ENCODE measurements at places on chromosomes 6 and 20.
A peak's percentile ranks its signal among the peaks of the same experiment; 100 is the strongest.

GRCh38 chr6:118710616-118711015, 59.2 kb upstream of the CEP85L start:
- no peak for DNase-seq

- DNase-seq = no peak
These were observed 250.0 kb downstream of the EPM2A start for GRCh38 chr6:145485288-145485687.

DNA sequence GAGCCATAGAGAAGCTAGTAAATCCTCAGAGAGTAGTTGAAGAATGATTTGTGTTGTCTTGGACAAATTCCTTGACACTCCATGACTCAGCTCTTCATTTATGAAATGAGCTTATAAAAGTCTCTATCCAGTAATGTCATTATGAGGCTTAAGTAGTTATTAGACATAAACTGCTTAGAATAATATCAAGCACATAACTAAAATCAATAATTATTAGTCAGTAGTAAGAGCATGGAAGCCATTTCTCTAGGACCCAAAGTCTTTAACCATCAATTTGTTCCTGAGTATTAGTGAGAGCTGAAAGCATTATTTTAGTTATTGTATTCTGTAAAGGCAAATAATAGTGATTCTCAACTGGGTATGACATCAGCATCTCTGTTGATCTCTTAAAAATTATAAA, 1140.2 kb downstream of the HACE1 start:
- no peak for DNase-seq

DNA sequence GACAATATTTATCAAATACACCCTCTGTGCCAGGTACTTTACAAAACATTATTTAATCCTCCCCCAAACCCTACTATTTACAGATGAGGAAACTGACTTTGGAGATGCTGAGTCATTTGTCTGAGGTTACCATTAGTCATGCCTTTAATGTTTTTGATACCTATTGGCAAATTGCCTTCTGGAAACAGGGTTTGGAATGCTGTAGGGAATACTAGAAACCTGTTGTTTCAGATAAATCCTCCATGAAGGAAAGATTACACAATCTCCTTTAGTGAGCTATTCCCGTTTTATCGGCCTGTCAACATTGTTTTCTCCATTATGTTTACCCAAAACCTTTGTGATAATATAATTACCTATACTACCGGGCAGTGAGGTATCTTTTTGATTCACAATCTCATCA, 93.6 kb upstream of the ADGRF1 start:
- no peak for DNase-seq

DNA sequence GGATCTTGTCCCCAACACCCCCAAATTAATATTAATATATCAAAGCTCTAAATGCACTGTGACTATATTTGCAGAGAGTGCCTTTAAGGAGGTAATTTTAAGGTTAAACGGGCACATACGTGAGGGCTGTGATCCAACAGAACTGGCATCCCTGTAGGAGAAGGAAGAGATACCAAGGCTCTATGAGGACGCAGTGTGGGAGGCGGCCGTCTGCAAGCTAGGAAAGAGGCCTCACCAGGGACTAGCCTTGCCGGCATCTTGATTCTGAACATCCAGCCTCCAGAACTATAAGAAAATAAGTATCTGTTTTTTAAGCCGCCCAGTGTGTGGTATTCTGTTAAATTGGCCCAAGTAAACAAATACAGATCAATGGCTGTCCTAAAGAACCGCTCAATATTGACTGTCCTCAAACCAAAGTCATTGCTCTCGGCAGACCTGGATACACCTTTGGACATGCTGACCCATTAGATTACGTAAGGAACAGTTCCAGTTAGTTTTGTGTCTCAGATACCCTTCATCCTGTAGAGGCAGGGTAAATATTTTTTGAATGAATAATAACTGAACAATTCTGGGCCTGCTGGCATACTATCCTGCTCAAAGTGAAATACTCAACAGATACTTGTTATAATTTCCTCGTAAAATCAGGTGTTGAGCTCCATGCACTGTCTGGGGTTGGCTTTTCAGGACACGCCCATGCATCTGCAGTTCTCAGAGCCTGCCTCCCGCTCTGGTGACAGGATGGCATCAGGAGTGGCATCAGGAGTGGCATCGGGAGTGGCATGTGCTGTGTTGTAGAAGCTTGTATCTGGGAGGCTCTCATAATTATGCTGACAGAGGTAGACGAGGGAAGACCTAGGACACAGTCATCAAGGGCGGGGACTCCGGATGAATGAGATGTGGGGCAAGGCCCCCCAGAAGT, 6.3 kb downstream of the PRR18 start:
- no peak for DNase-seq

DNA sequence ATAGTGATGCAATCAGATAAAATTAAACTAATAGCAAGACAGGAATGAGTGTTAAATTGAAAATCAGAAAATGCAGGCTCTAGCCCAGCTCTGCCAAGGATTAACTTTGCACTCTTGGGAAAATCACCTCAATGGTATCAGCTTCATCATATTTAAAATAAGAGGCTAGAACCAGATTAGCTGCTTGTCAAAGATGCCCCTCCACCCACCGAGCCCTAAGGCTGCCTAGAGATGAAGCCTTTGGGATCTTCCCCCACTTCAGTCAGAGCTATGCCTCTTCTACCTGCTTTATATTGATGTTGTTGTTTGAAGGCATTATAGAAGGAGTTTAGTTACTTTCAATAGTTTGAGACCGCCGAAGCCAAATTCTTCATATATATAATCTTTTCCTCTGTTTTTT, 47.4 kb downstream of the HDDC2 start:
- no peak for DNase-seq

- no peak for DNase-seq
These were observed 42.6 kb upstream of the PREP start for GRCh38 chr6:105445481-105445880.

- DNase-seq = no peak
These were observed 60.0 kb upstream of the PBOV1 start for GRCh38 chr6:138278326-138278725.

DNA sequence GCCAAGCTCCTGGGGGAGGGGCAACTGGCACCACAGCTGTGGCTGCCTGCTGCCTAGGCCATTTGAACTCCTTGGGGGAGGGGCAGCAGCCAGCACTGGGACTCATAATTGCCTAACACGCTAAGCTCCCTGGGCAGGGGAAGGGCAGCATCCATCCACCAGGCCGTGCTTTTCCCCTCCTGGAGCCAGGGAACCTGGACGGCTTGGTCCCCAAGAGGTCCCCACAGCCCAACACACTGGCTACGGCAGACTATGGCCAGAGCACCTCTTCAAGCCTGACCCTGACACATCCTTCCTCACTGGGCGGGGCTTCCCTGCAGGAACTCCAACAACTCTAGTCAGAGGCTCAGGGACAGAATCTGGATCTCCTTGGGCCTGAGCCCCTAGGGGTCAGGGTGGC, 269.4 kb downstream of the RNF144B start:
- DNase-seq = no peak

- no peak for DNase-seq
These were observed 4.9 kb upstream of the BEND6 start for GRCh38 chr6:56949925-56950495.

- DNase-seq = no peak
These were observed 304.7 kb upstream of the RGS17 start for GRCh38 chr6:153435787-153436186.

GRCh38 chr20:23456409-23456808, 3.7 kb upstream of the CST11 start:
- DNase-seq = no peak

GRCh38 chr6:125524356-125524755, 222.6 kb upstream of the HDDC2 start:
- no peak for DNase-seq

DNA sequence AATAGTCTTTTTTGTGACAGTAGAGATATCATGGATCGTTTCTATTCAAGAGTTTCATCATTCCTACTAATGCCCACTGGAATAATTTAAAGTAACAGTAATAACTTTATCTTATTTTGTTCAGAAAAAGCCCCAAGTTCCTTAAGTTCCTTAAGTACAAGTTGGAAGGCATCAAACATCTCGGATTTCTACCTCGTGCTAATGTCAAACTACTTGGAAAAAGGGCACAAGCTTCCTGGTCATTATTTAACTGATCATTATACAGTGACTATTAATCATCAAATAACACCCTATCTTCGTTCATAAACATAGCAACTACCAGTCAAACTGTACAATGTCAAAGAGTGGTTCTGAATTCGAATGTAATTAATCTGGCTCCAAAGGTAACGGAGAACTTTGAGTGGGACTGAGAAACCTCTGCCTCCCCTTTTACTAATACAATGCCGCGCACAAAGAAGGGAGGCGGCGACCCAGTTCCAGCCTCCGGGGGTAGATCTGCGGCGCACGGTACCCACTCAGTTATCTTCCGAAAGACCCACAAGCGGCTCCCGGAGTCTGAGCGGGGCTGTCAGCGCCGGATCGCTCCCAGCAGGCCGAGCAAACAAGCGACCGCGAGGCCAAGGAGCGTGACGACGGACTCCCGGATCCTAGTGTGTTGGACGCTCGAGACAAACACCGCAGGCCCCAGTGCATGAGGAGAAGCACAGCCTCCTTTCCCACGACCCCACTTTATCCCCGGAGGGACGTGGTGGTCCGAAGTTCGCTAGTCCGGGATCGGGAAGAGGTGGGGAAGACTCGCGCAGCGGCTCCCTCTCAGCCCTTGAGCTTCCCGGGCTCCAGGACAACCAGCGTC, 716 bp downstream of the SHPRH start:
- DNase-seq = peak; percentile 11

GRCh38 chr20:45872626-45873025, 8.4 kb upstream of the ZSWIM1 start:
- no peak for DNase-seq

GRCh38 chr20:61958773-61959700, 106.6 kb downstream of the TAF4 start:
- DNase-seq = no peak

- no peak for DNase-seq
These were observed 237.5 kb upstream of the RSPO3 start for GRCh38 chr6:126880964-126881363.

- DNase-seq = no peak
These were observed 16.3 kb downstream of the SAMD3 start for GRCh38 chr6:130206479-130206878.

- DNase-seq = no peak
These were observed at the start of gene DAAM2 for GRCh38 chr6:39791850-39792539. Gene DAAM2 (plus strand): TSS chr6:39792376. CDS start chr6:39856303, 63,927 bp downstream.

- no peak for DNase-seq
These were observed 36.5 kb upstream of the FAM83C start for GRCh38 chr20:35328689-35329088.

GRCh38 chr6:141598487-141598886, 534.2 kb upstream of the GJE1 start:
- DNase-seq = no peak

DNA sequence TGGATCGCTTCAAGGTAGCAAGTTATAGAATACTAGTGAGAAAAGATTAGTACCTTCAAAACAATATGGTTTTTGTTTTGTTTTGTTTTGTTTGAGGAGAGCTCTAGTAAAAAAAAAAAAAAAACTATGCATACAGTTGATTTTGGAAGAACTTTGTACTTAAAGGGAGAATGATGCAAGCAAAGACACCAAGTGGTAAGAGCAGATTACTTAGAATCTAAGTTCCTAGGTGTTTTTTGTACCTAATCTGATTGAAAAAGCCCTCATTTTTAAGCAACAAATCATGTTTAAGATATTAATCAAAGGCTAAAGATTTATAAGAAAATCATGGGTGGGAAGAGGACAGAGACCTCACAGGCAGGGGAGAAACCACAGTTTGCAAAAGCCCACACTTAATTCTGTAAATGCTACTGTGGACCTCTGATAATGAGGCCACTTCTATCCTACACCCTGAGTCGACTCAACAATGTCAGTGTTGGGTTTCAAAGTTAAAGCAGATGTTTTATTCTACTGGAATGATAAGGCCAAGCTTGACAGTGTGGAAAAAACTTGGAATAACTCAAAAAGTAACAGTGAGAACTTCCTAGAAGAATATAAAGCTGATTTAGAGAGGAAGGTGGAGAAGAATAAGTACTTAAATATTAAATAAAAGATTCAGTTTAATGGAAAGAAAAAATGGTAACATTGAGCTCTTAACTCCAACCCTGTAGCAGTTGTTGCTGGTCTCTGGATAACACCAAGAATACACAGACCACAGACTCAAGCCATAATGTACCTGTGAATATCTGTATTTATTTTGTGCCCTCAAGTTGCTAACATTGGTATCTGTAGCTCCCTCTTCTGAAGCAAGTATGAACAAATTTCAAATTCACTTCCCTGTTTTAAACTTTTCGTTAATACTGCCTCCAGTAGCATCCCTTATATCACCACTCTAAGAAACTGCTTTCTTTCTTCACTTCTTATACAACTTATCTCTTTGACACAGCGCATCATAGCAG, 1047.8 kb downstream of the EPHA7 start:
- DNase-seq = no peak

- no peak for DNase-seq
These were observed 117.4 kb downstream of the VEGFA start for GRCh38 chr6:43887340-43887858.

DNA sequence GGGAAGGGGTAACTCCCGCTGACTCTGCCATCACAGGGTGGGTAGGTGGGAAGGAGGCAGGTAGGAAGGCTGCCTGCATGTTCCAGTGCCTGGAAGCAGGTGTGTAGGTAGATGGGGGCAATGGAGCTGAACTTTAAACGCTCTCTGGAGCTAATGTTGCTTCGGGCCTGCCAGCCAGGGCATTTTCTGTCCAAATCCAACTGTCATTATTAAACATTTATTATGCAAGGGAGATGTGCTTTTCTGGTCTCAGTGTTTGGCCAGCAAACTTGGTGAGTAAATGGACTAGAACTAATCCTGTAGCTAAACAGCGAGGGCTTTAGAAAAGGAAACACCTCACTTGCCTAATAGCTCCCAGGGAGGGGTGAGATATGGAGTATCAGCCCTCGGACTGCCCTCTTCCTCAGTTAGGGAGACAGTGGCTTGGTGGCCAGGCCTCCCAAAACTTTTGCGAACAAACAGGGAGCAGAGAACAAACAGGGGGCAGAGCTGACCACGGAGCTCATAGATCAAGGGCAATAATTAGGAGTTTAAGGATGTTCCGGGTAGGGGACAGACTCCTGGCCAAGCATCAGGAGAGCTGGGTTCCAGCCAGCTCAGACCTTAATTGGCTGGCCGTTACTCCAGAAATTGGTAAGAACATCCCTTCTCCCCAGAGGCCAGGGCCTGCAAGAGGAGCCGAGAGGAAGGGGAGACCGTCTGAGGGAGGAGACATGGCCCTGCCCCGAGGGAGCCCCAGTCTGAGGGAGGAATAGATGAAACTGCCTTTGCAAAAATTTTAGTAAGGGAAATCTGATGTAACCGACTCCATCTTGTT, 131.1 kb downstream of the VEGFA start:
- no peak for DNase-seq

- DNase-seq = no peak
These were observed 74.5 kb upstream of the MARCKS start for GRCh38 chr6:113782636-113783035.

DNA sequence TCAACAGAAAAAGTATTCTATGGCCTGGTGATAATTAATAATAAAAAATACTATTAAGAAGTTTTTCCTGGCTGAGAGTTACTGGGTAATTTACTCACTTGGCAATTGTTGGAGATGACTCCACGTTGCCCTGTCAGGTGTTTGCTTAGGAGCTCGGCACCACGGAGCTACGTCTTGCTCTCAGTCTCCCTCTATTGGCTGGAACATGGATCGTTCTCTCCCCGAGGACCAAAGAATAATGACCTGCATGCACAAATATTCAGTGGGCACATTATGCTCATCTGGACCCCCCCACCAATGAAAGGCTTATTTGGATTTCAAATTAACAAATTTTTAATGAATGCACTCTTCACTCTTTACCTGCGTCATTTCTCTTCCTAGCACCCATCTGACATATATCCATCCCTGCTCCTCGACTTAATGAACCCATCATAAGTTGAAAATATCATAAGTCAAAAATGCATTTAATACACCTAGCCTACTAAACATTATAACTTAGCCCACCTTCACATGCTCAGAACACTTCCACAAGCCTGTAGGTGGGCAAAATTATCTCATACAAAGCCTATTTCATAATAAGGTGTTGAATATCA, 71.0 kb upstream of the CD83 start:
- DNase-seq = no peak

Measured in stimulated activated CD8-positive, alpha-beta memory T cell treated with anti-CD3 and anti-CD28 coated beads, Interleukin-7, amount 100 ng/mL, for 4 hours (primary cell).